ENCODE measurements at places on chromosomes 2 and 18.

DNA sequence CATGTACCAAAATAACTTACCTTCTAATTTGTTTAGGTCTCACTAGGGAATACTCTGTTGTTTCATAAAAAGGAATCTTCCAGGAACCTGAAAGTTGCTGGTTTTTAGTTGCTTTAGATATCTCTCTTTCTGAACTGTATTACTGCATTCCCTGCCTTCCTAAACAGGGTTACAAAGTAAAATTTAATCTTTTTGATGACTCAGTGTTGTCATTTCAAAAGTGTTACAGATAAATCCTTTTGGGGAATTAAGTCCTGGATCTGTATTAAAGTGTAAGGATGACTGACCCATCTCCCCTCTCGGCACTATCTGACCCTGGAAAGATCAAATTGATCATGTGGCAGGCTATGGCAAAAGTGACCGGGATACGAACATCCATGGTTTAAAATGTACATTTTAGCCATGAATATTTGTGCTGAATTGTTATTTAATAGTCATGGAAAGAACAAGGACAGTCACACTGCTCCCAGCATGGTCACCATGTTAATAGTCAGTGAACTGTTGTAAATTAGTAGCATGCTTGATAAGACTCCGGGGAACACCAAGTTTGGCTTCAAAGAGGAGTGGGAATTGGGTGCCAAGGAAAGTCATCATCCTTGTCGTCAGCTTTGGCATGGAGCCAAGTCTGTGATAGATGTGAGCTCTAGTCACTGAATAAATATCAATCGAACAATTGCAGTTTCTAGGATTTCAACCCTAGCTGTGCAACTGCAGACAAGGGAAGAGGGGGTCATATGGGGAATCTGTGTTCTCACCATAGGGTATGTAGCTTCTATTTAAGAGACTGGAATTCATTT is 4.2 kb downstream of the PLEKHA3 start:
- no peak for DNase-seq

GRCh38 chr2:32189011-32189410 is 23.3 kb downstream of the SLC30A6 start:
- no peak for DNase-seq

DNA sequence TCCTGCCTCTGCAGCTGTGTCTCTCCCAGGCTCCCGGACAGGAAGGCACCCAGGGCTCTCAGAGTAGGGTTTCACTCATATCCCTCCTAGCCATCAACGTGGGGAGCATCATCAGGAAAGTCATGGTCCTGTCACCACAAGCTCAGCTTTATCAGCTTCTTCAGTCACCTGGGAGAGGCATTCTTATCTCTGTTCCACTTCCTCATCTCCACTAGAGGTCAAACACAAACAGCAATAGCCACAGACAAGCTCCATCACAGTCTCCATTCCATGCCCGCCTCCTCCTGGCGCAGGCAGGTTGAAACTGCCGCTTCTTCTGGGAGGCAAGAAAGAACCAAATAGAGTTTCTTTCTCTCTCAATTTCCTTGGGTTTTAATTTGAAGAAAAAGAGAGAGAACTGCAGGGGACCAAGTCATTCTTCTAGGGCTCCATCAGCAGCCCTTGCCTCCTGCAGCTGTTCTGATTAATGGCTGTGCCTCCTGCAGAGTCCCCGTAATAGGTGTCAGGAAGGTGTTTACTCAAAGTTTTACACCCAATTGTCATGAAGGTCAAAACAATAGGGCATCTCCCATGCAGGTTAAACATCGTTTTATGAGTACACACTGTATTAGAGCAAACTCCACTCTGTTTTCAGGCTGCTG is 377.9 kb downstream of the TMEM182 start:
- no peak for DNase-seq

DNA sequence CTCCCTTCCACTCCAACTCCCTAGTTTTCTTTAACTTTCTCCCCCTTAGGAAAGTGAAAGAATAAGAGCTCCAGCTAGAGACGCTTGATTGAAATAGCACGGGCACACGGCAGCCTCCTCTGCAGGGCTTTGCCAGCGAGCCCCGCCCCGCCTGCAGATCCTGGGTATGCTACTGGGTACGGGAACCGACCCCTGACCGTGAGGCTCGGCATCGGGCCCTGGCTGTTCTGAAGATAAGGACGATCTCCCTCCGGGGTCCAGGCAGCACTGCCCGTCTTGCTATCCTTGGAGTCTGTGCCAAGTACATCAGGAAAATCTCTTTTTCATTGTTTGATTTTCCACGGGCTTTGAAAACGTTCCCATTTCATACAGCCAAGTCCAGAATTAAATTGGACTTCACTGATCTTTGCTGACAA is 284.5 kb downstream of the MTX2 start:
- DNase-seq, result no peak
